AG08395 (cell line): ENCODE measurements at places on chromosomes 6 and 20.
A peak's percentile ranks its signal among the peaks of the same experiment; 100 is the strongest.

GRCh38 chr20:15079594-15080340, 742.4 kb upstream of the FLRT3 start:
- DNase-seq, result no peak

DNA sequence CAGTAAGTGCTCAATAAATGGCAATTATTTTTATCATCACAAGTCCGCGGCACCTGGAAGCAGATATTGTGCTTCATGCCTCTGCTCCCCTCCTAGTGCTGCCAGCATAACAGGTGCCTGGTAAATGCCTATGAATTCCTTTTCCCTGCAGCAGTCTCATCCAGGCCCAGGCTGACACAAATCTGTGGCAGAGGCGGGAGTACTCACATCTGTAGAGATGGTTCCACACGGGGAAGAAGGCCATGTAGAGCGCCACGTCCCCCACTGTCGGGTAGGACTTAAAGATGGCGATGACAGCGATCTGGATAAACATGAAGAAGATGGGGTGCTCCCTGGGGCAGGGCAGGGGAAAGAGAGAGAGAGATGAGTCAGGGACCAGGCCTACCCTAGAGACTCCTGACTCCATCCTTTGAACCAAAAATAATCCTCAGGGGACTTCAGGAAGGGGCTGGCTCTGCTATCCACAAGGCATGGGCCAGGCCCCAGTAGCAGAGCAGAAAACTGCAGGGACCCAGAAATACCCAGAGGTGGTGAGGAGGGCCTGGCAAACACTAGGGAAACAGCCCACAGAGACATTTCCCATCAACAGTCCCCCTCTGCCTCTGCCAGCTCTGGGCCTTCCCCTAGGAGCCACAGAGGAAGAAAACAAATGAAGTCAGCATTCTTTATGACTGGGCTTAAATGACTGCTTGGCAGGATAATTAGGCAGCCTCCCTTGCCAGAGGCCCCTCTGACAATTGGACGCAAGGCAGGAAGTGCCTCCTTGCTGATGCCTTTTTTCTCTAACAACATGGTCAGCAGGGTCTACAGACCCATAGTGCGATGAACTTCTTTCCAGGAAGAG, 23.0 kb downstream of the MAP1LC3A start:
- peak; percentile 59 for DNase-seq

GRCh38 chr6:168602576-168602975, 161.6 kb downstream of the SMOC2 start:
- no peak for DNase-seq

- no peak for DNase-seq
These were observed 158.8 kb downstream of the CDK19 start for GRCh38 chr6:110656492-110656891.

GRCh38 chr6:36666826-36667591, 11.5 kb upstream of the CDKN1A start:
- peak; percentile 93 for DNase-seq

GRCh38 chr6:26388014-26388413, 5.1 kb downstream of the BTN2A2 start:
- no peak for DNase-seq

DNA sequence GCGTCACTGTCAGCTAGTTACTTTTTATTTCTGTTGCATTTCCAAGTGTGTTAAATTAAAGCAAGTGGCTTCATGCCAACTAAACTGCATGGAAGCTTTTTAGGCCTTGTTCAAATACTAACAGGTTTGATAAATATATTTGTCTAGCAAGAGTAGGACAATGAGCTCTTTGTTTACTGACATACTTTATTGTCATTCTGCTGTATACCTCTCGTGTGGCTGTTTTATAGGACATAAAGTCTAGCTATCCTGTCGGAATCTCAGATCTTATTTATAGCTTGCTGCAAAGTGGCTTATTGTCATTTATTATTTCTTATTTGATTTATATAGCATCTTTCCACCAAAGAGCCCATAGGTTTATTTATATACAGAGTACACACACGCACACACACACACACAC, 711.1 kb downstream of the KIF16B start:
- no peak for DNase-seq

DNA sequence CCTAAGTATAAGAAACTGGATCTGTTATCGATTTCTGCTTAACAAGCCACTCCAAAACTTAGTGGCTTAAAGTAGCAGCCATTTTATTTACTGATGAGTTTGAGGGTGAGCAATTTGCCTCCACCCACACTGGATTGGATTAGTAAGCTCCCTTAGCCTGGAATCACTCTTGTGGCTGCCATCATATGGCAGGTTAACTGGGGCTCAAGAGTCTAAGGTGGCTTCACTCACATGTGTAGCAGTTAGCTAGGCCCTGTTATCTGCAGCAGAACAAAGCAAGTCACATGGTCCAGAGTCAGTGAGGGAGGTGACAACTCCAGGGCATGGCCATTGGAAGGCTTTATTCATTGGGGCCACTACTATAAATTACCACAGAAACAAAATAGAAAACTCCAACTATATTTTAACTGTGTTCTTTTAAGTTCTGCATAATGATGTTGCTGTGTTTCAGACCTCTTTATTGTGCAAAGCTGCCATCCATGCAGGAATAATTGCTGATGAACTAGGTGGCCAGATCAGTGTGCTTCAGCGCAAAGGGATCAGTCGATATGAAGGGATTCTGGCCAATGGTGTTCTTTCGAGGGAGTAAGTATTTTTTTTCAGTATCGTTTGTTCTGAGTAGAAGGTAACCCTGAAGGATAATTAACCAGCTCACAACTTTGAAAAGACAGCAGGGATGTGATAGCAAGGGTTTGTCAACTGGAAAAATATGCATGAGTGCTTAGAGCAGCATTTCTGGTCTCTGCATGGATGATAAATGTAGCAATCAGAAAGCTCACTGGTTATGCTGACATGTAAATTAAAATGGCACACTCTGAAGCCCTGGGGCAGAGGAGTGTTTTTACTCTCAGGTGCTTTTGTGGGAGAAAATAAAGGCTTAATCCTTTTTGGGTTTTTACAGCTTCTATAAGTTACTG, 49.6 kb downstream of the DCBLD1 start:
- no peak for DNase-seq

- no peak for DNase-seq
These were observed 167.4 kb upstream of the LRFN2 start for GRCh38 chr6:40754461-40755045.

GRCh38 chr6:43092635-43093034, 16.5 kb downstream of the PTK7 start:
- no peak for DNase-seq

DNA sequence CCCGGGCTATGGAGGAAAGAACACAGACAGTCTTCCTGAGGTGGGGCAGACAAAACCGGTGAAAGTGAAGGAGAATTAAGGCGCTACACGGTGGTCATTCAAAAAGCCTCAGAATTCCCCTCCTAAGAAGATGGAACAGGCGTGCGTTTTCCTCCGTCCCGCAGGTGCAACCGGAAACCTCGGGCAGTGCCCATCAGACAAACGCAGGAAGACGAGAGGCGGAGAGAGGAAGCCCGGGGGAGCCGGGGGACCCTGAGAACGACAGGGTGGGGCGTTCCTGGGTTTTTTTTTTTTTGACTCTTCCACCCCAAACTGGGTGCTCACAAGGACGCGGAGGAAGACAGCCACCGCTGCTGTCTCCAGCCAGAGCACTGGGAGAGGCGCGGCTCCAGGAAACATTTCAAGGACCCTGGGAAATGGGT, 25.4 kb downstream of the TTLL2 start:
- no peak for DNase-seq

DNA sequence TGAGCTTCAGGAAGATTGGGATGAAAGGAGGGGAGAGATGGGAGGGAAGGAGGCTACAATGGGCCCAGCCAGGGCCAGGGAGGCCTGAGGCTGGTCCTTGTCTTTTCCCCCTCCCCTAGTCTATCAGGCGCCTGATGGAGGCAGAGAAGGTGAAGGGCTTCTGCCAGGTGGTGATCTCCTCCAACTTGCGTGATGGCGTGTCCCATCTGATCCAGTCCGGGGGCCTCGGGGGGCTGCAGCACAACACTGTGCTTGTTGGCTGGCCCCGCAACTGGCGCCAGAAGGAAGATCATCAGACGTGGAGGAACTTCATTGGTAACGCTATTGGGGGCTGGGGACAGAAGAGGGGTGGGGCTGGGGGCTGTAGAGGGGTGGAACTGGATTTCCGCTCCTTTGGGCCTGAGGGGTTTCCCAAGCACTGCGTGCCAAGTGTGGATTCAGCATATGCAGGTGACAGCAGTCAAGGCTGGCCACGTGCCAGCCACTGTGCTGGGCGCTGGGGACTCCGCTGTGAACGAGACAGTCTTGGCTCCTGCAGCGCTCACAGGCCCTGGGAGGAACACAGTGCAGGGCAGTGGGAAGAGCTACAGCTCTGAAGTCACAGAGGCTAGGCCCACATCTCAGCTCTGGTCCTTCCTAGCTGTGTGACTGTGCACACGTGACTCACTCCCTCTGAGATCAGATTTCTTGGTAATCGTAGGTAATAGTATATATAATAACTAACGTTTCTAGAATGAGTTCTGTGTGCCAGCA, 22.7 kb downstream of the SLC12A5 start:
- no peak for DNase-seq

- DNase-seq, result no peak
These were observed 110.8 kb downstream of the KHDRBS2 start for GRCh38 chr6:62175195-62175594.

DNA sequence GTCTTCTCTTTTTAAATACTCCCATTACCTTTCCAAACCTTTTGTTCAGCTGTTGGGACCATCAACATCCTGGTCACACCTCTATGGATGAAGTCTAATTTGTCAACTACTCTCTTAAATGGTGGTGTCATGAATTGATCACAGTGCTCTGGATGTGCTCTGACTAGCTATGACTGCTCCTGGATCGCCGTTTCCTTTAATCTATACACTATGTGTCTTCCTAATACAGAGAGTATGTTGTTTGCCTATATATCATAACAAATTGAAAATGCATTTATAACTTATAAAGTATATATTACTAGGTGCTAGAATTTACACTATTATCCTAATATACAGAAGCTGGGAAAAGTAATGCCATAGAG, 357.5 kb downstream of the LAMA2 start:
- no peak for DNase-seq

DNA sequence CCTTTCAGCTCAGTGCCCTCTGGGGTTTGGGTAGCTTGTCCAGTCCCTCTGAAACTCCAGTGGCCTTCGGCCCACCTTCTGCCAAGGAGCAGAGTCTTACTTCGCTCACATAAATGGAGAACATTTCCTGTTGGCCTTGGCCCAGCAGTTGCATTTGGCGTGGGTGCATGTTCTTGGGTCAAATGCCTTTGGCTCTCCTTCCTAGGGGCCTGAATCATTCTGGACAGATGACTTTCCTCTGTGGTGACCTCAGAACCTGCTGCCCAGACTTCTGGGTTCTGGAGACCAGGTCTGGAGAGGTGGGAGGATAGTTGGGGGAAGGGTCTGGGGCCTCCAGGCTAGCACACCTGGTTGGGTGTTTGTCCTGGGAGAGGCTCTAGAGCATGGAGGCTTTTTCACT, 29.3 kb downstream of the BCAS4 start:
- DNase-seq, result peak; percentile 75

DNA sequence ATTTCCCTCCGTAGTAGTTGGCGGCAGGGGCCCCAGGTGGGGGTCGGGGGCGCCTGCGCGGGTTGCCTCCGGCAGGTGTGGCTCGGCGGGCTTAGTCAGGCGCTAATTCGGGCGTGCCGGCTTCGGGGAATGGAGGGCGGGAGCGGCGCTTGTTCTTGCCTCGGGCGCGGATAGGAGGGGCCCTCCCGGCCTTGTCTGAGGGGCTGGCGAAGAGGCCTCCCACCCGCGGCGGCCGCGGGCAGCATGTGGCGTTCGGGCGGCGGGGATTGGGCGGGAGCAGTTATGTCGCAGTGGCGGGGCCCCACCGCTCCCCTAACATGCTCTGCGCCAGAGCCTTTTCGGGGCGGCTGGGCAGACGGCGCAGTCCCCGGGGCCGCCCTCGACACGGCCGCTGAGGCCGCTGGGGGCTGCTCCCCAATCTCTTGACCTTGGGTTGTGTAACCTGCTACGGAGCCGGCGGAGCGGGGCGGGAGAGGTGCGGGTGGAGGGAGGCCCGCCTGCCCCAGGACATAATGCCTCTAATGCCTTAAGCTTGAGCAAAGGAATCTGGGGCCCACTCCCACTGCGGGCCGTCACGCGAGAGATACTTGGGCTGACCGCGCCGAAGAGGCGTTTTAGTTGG, 1.1 kb downstream of the AMD1 start:
- peak; percentile 22 for DNase-seq

DNA sequence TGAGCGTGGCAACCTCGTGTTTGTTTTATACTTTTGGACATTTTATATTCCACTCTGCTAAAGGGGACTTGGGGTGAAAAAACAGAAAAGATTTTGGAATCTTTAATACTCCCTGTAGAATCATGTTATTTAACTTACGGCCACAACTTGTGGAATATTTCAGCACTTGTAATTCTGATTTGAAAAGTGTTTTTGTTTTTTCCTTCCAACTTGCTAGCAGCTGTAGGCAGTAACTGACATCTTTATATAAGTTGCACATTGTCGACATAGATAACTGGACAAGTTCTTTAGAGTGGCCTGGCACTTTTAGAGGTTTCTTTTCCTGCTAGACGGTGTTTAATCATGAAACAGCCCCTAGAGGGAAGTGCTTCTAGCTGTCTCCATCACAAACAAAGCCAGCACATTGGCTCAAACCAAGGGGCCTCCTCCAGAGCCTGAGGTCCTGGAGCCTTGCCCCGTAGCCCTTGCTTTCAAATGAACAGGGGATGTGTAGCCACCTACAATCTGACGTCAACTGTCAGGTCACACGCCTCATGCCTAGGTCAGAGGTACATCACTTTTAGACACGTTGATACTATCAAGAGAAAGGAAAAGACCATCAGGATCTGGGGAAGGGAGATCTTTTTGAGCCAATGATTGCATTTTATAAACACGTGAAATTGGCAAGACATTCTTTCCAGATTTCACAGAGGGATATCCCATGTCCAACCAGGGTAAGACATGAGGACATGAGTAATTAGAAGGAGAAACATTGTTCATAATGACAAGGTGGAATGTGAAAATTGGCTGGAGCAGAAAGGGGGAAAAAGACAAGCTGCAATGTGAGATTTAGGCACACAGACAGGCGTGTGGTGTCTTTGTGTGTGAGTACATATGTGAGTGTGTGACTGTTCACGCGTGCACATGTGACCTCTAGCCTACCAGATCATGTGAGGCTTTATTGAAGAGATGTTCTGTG, 92.1 kb downstream of the TXNDC5 start:
- no peak for DNase-seq

- DNase-seq, result no peak
These were observed 15.8 kb upstream of the GPR6 start for GRCh38 chr6:109962271-109962670.

DNA sequence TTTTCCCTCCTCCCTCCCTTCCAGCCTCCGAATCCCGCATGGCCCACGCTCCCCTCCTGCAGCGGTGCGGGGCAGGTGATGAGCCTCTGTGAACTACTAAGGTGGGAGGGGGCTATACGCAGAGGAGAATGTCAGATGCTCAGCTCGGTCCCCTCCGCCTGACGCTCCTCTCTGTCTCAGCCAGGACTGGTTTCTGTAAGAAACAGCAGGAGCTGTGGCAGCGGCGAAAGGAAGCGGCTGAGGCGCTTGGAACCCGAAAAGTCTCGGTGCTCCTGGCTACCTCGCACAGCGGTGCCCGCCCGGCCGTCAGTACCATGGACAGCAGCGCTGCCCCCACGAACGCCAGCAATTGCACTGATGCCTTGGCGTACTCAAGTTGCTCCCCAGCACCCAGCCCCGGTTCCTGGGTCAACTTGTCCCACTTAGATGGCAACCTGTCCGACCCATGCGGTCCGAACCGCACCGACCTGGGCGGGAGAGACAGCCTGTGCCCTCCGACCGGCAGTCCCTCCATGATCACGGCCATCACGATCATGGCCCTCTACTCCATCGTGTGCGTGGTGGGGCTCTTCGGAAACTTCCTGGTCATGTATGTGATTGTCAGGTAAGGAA, at the start of gene OPRM1:
TSS of gene OPRM1 (plus strand) at position 10 of the 612 bp plus-strand sequence. CDS start at position 315, 305 bp downstream.
- peak; percentile 5 for DNase-seq
